ENCODE measurements at places on chromosomes 16 and 17.
A peak's percentile ranks its signal among the peaks of the same experiment; 100 is the strongest.

DNA sequence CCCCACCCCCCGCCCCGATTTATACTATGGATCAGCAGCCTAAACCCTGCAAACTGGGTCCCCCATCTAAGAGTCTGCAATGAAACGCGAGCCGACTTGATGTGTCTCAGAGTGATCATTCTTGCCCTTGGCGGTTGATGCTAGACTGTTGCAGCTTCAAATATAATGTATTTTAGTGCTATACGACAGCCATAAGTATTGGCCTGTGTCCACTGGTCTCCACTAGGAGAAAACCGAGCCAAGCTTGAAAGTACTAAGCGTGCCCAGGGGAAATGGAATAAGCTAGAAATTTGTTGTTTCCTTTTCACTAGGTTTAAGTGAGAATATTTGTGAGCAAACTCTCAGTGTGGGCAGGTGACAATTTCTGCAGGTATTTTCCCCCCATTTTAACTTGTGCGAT lies 711.2 kb downstream of the MAF start:
- no peak for DNase-seq

GRCh38 chr16:13684819-13685563 lies 235.0 kb upstream of the ERCC4 start:
- no peak for DNase-seq

- peak; percentile 36 for DNase-seq
Measured at GRCh38 chr17:78214016-78214705, at the start of gene BIRC5. Gene BIRC5 (plus strand): TSS chr17:78214253. CDS start chr17:78214317, 64 bp downstream.

GRCh38 chr16:48462106-48462740 lies 77.0 kb upstream of the SIAH1 start:
- DNase-seq: no peak

DNA sequence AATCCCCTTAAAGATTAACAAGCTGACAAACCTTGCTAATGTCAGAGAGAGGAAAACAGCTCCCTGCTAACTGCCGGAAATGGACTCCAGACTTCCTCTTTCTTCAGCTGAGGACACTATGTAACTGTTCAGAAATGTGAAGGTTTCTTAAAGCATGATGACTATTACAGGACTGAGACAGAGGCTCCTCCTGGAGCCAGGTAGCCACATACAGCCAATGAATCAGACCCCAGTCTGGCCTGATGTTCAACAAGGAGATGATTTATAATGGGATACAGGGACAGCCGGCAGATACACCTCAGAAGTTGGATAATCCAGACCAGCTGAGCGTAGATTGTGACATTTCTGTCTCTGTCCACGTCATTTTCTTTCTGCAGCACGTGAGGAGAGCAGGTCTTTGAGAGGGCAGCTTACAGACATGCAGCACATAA lies 216.2 kb downstream of the HS3ST3A1 start:
- DNase-seq: no peak
